Left forelimb (tissue), 1 donor: ENCODE measurements at places on chromosomes 5 and 9.

DNA sequence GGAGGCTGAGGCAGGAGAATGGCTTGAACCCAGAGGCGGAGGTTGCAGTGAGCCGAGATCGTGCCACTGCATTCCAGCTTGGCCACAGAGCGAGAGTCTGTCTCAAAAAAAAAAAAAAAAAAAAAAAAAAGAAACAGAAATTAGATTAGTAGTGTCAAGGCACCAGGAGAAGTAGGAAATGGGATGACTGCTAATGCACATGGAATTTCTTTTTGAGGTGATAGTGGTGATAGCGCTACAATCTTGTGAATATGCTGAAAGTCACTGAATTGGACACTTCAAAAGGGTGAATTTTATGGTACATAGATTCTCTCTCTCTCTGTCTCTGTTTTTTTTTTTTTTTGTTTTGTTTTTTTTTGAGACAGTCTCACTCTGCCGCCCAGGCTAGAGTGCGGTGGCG, 42.1 kb upstream of the SUB1 start:
- DNase-seq: no peak

DNA sequence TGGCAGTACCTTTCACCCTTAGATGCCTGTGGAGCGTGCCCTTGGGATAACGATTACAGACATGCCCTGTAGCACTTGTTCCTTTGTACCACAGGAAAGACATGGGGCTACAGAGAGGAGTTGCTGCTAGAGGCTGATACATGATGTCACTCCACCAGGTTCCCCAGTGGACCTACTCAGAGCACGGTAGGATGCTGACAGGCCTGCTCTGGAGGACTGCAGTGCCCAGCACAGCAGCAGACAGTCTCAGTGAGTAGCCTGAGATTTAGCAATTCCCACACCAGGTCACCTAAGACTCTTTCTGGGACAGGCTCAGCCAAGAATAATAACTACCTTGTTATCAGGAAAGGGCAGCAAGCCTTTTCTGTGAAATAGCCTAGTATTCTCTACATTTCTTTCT, 28.8 kb downstream of the PDE4D start:
- DNase-seq: no peak

DNA sequence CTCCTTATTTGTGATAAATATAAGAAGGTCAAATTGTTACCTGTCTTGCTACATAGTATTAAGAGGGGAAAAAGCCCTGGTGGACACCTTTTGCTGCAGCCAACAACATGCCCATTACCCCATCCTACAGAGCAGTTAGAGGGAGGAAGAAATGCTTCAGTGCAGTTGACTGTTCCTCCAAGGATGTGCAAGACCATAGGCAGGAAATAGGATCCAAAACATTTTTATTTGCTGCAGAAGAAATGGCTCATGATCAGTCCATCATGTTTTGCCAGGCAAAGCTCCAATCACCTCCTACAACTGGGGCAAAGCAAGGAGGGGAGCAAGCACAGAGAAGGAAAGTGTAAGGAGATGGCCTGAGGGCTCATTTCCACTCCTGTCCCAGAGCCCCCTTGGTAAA, 399.1 kb upstream of the PIK3R1 start:
- DNase-seq: no peak

GRCh38 chr5:109862301-109862700, 172.6 kb downstream of the MAN2A1 start:
- no peak for DNase-seq

GRCh38 chr5:122434205-122434970, 122.4 kb downstream of the SNCAIP start:
- no peak for DNase-seq

DNA sequence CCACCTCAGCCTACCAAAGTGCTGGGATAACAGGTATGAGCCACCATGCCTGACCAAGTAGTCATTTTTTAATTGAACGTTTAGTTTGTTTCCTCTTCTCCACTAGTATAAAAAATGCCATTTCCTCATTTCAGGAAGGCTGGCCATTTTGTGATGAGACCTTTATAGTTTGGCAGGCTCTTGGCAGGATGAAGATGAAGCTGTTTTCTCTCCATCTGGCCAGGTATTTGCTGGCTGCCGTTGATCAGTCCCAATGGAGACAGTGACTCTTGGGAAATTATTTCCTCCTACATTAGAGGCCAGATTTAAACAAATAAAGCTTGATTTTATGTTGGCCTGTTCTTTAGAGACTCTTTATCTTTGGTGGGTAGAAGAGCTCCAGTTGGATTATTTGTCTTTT, 199.0 kb downstream of the ARHGAP26 start:
- DNase-seq: no peak

- no peak for DNase-seq
Measured at GRCh38 chr9:15308511-15308910, 1.5 kb upstream of the TTC39B start.

- no peak for DNase-seq
Measured at GRCh38 chr5:131994090-131994489, 17.4 kb downstream of the ACSL6 start.

DNA sequence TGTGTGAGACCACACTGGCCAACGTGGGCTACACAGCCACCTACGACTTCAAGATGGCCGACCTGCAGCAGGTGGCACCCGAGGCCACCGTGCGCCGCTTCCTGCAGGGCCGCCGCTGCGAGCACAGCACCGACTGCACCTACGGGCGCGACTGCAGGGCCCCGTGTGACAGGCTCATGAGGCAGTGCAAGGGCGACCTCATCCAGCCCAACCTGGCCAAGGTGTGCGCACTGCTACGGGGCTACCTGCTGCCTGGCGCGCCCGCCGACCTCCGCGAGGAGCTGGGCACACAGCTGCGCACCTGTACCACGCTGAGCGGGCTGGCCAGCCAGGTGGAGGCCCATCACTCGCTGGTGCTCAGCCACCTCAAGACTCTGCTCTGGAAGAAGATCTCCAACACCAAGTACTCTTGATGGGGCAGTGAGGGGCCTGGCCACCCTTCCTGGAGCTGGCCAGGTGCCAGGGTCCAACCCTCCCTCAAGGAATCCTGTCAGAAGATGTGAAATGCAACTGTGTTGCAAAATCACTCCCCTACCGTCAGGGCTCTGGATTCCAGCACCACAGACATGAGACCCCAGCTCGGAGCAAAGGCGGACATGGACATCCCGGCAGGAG, 11.1 kb downstream of the DIPK1B start:
- no peak for DNase-seq

- DNase-seq: no peak
Measured at GRCh38 chr5:79124607-79125006, 13.0 kb downstream of the BHMT start.

GRCh38 chr9:37967014-37967760, 63.3 kb upstream of the SLC25A51 start:
- no peak for DNase-seq

- DNase-seq: no peak
Measured at GRCh38 chr5:90170261-90170660, 239.3 kb downstream of the CETN3 start.

- DNase-seq: no peak
Measured at GRCh38 chr5:66122379-66123034, 21.6 kb upstream of the SREK1 start.
